ENCODE measurements at places on chromosomes 13 and 19.

GRCh38 chr13:51271528-51272085 is 49.4 kb downstream of the FAM124A start:
- no peaks in the 10 kb centered on the region for H3K36me3 ChIP-seq
- H3K27me3 ChIP-seq, result no peaks in the 10 kb centered on the region
- peaks cover 10% of the 10 kb centered on the region for H3K4me1 ChIP-seq
- no peak overlapping the region for H3K27ac ChIP-seq

- H3K36me3 ChIP-seq, result no peaks in the 10 kb centered on the region
- no peaks in the 10 kb centered on the region for H3K27me3 ChIP-seq
- no peaks in the 10 kb centered on the region for H3K4me1 ChIP-seq
- no peak overlapping the region for H3K4me3 ChIP-seq
These were observed 26.6 kb downstream of the SLAIN1 start for GRCh38 chr13:77724092-77724491.

GRCh38 chr19:5035793-5036697 is 67.1 kb downstream of the KDM4B start:
- no peak for DNase-seq
- no peak overlapping the region for H3K27ac ChIP-seq
- no peak overlapping the region for H3K4me3 ChIP-seq
- H3K4me1 ChIP-seq, result peaks cover 5% of the 10 kb centered on the region
- H3K36me3 ChIP-seq, result peaks cover 17% of the 10 kb centered on the region
- no peaks in the 10 kb centered on the region for H3K27me3 ChIP-seq

- H3K27me3 ChIP-seq, result no peaks in the 10 kb centered on the region
- no peak overlapping the region for H3K4me3 ChIP-seq
- H3K4me1 ChIP-seq, result no peaks in the 10 kb centered on the region
- no peak for DNase-seq
These were observed 15.8 kb downstream of the MRPS31 start for GRCh38 chr13:40755082-40755700.

- H3K36me3 ChIP-seq, result no peaks in the 10 kb centered on the region
- no peak overlapping the region for H3K4me3 ChIP-seq
- DNase-seq, result no peak
- H3K27ac ChIP-seq, result no peak overlapping the region
- H3K4me1 ChIP-seq, result no peaks in the 10 kb centered on the region
These were observed 234.1 kb downstream of the TUBA3C start for GRCh38 chr13:18947376-18947977.
